ENCODE measurements at places on chromosomes 12 and 14.

DNA sequence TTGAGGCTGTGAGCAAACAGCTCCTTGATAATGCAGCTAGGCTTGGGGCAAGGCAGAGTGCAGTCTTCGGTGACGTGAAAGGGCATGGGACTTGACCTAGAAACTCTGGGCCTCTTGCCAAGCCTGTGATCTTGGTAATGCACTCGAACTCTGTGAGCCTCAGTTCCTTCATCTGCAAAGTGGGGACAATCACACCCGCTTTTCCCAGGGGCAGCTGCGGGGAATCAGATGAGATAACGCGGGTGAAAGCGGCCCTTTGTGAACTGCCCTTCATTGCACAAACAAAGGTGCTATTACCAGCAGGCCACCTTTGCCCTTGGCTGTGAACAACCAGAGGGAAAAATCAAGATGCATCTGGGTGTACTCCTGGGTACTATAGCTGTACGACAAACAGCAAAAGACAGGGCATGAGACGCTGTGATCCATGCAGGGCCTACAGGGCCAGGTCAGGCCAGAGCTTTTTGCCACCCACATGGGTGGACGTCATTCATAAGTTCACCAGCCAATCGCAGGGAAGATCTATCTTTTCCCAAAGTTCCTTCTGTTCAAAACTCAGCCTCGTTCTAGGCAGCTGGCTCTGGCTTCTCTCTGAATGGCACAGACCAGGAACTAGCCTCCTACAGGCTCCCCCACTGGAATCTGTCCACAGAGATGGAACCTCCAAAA is 3.2 kb downstream of the MSI1 start:
- no peak for DNase-seq

GRCh38 chr12:50665609-50666008 is 98.3 kb upstream of the ATF1 start:
- DNase-seq = no peak

- DNase-seq = peak; percentile 48
These were observed 19.6 kb downstream of the HCFC2 start for GRCh38 chr12:104083769-104084475.

- DNase-seq = no peak
These were observed 43.9 kb upstream of the TESC start for GRCh38 chr12:117143008-117143532.

GRCh38 chr12:54662026-54662425 is 13.9 kb upstream of the DCD start:
- DNase-seq = no peak

DNA sequence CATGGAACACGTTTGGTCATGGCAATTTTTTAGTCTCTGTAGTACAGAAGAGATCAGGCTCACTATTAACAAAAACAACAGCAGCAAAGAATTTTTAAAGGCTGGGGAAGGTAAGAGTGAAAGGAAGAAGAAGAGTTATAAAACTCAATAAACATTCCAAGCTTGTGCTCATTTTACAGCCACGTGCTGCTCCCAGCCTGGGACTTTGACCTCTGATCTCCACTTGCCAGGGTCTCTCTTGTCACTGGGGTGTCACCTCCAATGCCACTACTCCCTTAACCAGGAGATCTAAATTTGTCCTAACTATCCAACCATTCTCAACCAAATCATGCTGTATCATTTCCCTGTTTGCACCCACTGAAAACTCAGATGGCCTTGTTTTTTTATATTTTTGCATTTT is 605.1 kb downstream of the VRK1 start:
- no peak for DNase-seq

- DNase-seq = no peak
These were observed 7.4 kb downstream of the GLRX5 start for GRCh38 chr14:95541932-95542930.

DNA sequence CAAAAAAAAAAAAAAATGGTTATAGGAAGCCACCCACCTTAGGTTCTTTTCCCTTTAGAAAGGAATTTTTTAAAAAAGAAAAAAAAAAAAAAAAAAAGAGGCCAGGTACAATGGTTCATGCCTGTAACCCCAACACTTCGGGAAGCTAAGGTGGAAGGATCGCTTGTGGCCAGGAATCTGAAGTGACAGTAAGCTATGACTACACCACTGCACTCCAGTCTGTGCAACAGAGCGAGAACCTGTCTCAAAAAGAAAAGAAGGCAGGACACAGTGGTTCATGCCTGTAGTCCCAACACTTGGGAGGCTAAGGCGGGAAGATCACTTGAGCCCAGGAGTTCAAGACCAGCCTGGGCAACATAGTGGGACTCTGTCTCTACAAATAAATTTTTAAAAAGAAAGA is 36.0 kb downstream of the SPTLC2 start:
- DNase-seq = no peak

DNA sequence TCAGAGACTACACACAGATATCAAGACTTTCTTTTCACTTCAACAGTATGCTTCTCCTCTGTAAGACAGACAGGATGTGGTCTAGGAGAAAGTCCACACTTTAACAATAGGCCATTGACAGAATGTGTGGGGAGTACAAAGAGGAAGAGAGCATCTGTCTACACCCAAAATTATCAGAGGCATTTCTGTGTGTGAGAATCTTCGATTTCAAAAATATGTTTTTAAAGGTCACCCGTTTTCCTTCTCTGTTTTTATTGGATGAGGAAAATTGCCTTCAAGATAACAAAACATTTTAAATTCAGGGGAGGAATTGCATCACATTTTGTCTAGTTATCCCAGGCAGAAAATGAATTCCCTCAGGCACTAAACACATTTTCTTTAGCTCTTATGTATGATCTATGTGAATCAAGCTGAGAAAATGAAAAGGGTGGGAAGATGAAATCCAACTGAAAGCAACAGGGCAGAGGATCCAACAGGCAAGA is 16.4 kb downstream of the NAV3 start:
- no peak for DNase-seq

- DNase-seq = no peak
These were observed 243.5 kb downstream of the FBXL14 start for GRCh38 chr12:1350934-1351240.

GRCh38 chr12:109539508-109539907 is 33.8 kb downstream of the MMAB start:
- DNase-seq = no peak

DNA sequence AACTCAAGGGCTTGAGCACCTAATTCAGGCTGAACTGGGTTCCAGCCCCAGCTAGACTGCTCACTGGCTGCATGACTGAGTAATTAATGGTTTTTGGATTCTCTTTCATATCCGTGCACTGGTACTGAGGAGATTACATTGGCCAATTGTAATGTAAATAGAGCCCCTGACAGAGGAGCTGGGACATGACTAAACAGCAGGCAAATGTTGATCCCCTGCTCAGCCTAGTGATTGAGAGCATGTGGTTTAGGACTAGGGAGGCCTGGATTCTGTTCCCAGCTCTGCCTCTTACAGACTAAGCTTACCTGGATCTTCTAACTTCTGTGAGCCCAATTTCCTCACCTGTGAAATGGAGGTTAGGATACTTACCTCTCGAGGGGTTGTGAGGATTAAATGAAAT is 204.3 kb downstream of the ESR2 start:
- no peak for DNase-seq

GRCh38 chr12:11568762-11569478 is 80.6 kb upstream of the ETV6 start:
- DNase-seq = no peak

DNA sequence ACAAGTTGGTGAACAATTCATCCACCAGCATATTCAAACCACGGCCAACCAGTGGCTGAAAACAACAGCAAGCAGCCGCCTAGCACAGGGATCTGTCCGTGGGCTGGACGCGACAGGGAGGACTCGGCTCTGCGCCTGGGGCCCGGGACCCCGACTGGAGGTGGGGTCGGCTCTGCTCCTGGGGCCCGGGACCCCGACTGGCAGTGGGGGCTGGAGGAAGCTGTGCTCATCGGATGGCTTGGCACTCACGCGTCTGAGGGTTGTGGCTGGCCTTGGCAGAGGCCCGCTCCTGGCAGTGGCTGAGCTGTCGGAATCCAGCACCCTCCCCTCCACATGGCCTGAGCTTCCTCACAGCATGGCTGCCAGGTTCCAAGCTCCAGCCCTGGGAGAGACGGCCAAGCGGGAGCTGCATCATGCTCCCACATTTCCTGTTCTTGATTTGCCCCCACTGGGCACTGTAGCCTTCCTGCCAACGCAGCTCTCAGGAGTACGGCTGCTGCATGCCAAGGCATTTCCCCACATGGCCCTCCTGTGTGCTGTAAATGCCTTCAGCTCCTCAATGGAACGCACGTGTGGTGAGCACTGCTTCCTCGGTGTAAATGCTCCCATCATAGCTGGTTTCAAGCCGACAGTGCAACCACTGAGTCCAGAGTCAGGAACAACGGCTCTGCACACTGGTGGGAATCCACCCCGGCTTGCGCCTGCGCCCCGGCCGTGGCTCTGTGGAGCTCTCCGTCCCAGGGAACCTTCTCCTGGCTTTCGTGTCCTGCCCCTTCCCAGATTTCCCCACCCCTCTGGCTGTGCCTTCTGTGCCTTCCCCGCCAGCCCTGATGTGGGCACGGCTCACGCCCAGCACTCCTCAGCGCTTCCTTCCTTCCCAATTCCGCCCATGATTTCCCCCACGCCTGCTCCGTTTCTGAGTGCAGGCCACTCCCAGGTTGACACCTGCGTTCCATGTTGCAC is 7.3 kb upstream of the GALNT9 start:
- no peak for DNase-seq

DNA sequence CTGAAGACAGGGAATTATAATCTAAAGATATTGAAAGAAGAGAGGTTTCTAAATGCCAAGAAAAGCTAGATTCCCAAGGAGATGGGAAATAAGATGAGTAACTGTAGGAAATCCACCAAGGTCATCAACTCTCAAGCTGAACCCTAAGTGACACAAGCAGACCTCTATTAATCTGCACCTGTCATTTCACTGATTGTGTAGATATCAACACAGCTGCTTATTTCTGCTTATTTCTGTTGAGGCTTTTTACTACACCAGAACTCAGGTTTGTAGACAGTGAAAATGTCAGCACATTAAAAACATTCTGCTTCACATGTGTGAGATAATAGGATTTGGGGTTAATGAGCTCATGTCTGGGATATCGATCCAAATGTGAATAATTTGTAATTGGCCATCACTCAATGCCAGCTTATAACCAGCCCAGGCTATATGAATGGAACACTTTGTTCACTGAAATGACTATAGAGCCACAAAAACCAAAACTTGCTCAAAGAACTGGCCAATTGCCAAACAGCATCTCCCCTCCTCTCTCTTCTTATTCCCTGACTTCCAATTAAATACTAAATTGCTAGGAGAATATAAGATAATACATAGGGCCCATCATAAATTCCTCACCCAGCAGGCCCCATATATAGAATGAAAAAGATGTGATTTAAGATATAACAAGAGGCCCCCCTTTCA is 188.7 kb upstream of the ARID2 start:
- no peak for DNase-seq

DNA sequence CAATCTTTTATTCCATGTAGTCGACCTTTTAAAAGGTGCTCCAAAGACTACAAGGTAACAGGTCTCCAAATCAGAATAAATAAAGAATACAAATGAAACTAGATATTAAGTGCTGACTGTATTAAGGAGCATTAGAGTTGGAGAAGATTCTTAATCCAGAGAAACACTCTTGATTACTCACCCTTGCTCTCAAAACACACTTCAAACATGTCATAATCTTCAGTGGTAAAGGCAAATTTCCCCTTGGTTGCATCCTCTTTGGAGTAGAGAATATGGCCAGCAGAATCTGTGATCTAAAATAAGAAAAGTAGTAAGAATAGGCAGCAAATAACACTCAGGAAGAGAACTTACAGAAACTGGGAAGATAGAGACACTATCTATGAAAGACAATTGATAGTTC is 24.6 kb downstream of the TMED10 start:
- no peak for DNase-seq

DNA sequence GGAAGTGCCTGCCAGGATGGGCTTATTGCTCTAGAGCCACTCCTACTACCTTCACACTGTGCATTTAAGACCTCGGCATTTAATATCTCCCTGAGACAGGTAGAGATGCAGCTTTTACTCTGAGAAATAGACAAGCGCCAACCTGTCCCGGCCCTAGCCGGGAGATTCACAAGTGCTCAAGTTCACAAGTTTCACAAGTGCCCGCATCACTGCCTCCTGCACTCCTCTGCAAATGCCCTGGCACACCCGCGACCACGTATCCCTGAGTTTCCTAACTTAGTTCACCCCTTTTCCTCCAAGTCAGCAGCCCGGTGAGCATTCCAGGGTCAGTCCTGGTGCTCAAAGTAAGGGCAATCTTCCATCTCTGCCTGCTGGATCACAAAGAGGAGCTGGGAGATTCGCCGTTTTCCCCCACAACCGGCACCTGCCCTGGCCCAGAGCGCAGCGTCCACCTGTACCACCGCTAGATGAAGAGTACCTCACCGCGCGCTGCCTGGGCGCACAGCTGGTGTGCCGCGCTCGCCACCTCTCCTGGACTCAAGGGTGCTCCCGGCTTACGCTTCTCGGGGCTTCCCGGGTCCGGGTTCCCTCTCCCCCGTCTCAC is 5.0 kb upstream of the SLC38A4 start:
- no peak for DNase-seq

- no peak for DNase-seq
These were observed 37.0 kb upstream of the STXBP6 start for GRCh38 chr14:25086821-25087396.

- DNase-seq = no peak
These were observed 238.9 kb downstream of the EMP1 start for GRCh38 chr12:13435235-13435933.

DNA sequence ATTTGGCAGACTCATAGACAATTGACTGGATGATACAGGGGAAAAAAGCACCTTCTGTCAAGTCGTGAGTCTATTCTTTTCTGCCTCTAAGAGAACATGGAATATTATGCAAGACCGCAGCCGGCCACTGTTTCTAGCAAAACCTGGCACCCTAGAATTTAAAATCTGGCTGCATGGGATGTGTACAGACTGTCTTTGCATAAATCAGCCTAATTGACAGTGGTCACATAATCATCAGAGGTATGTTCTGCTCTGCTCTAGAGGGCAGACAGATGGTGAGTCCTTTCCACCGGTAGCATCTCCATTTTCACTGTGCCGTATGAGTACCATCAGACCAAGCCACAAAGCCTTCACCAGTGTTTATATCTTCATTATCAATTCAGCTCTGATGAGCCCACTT is 80.6 kb downstream of the KCNK10 start:
- no peak for DNase-seq

GRCh38 chr12:65648461-65648860 is 175.8 kb upstream of the HMGA2 start:
- no peak for DNase-seq

- DNase-seq = no peak
These were observed 95.0 kb downstream of the LMNTD1 start for GRCh38 chr12:25458047-25458552.

DNA sequence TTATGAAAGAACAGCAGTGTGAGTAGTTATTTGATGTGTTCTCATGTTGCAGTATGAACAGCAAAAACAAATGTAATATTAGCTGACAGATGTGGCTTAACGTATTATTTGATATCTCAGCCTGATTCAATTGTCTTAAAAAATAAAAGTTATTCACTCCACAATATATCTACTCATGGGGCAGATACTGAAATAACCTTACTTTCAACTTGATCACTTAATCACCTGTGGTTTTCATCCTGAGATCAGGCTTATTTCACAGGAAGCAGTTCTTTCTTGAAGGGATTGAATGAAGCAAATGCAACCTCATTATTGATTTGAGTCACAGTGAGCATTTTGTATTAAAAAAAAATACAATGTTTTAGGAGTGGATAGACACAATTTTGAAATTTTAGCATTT is 90.3 kb downstream of the AKAP6 start:
- DNase-seq = no peak
